Mesothelial cell of epicardium (in vitro differentiated cells): ENCODE measurements at places on chromosomes 13 and 19.

- DNase-seq = no peak
Observed at GRCh38 chr19:21568816-21569493, 63.6 kb downstream of the ZNF429 start.

- DNase-seq = no peak
Observed at GRCh38 chr13:113774177-113775107, 15.4 kb downstream of the TMEM255B start.

DNA sequence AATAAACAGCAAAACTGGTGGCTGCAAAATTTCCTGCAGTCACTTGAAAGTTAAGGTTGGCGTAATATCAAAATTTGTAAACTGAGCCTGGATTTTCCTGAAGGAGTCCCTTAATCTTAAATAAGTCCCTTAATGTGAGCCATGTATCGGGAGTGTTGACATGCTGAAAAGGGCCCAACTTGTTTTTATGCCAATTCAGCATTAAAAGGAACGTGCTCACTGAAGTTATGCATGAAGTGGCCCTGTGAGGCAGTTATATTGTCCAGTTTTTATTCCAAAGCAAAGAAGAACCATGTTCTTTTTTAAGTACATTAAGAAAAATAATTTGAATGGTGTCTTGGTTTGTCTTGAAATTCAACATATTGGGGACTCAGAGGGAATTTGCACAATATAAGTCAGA is 1766.9 kb downstream of the SLITRK1 start:
- no peak for DNase-seq

DNA sequence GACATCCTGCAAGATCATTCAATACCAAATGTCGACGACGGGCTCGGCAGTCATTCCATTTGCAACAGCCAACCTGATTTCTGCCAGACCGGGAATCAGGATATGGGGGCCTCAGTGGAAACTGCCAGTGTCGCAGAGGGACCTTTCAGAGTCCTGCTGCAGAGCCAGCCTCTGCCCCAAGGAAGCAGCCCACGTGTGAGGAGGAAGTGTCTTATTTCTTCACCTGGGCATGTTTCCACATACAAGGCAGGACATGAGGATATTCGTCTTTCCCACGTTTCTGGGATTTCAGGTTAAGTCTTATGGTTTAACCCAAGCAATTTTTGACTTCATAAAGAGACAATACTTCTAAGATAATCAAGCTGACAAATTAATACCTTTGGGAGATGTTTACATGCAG is 69.9 kb downstream of the ABCC4 start:
- no peak for DNase-seq

DNA sequence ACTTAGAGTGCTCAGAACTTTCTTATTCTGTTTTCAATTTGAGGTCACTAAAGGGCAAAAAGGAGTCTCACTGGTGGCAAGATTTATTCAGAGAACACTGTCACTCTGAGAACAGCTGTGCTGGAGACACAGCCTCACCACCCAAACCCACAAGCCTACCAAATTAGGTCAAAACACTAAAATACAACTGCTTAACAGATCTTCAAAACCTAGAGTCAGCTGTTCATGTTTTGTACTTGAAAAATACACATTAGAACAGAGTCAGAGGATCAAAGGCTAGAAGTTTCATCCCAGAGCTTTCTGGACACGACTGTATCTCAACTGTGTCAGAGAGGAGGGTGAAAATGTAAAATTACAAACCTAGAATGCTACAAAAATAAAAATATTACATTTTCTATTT is 89.3 kb downstream of the MIPEP start:
- no peak for DNase-seq

DNA sequence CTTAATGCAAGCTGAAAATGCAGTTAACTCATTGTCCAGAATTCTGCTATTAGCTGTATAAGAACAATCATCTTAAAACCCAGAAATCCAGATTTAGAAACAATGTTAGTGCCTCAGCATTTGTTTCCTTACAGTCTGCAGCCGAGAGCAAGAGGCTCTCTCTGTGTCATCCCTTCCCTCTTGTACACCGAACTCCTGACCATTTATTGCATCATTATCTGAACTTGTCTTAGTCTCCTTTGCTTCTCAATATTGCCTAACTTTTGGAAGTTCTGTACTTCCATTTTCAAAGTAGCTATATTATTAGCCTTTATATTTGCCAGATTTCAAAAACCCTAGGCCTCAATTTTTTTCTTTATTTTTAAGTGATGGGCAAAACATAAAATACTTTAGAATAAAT is 27.1 kb downstream of the RNASEH2B start:
- no peak for DNase-seq
